ENCODE measurements at places on chromosomes 2 and 18. TPM values are rescaled to one million over a fixed set of nuclear protein-coding genes. Genes with fewer than 3 reads are reported as not detected.

CRIM1 gene
- 125 TPM for total RNA-seq

TLX2 gene
- total RNA-seq: not detected

FAM124B gene
- total RNA-seq: 0.26 TPM

TMEM17 gene
- 1.3 TPM for total RNA-seq

LIMS4 gene
- total RNA-seq: not detected
